Stimulated activated CD4-positive, alpha-beta T cell treated with anti-CD3 and anti-CD28 coated beads, Interleukin-12 subunit alpha, Interleukin-12 subunit beta, amount 100 ng/mL, for 4 hours (primary cell): ENCODE measurements at places on chromosomes 2 and 18.

GRCh38 chr2:241844831-241845578 lies 13.7 kb downstream of the PDCD1 start:
- no peak for DNase-seq

- DNase-seq, result no peak
Observed at GRCh38 chr2:30776831-30777635, 30.2 kb downstream of the CAPN13 start.

GRCh38 chr2:205629091-205629776 lies 53.1 kb upstream of the NRP2 start:
- no peak for DNase-seq

DNA sequence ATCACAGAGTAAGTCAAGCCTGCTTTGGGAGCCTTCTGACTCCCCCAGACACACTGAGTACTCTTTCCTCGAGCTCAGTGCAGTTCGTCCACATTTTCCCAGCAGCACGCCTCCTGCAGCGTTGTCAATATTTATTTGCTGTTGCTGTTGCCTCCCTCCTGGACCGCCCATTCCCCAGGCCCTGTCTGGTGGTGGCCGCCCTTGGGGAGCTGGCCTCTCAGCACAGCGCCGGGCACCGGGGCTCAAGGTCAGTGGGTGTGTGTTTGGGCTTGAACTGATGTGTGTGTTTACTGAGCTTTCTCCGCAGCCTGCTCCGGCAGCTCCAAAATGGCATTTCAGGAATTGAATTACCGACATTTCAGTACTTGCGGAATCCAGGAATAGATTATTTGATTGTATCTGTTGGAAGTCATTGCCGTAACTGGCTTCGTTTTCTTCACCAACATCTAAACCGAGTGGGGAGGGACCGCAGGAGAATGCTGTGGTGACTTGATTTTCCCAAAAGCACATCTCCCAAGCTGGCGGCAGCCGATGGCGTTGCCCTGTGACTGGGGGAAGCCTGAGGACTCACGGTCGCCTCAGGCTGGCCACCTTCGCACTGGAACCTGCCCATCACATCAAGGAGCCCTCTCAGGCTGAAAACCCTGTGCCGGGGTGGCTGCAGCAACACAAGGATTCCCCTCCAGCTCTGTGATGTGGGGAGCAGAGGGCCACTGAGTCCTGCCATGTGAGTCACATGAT lies 66.0 kb downstream of the HPCAL1 start:
- no peak for DNase-seq

GRCh38 chr2:177810906-177811305 lies 261.7 kb downstream of the PDE11A start:
- no peak for DNase-seq

DNA sequence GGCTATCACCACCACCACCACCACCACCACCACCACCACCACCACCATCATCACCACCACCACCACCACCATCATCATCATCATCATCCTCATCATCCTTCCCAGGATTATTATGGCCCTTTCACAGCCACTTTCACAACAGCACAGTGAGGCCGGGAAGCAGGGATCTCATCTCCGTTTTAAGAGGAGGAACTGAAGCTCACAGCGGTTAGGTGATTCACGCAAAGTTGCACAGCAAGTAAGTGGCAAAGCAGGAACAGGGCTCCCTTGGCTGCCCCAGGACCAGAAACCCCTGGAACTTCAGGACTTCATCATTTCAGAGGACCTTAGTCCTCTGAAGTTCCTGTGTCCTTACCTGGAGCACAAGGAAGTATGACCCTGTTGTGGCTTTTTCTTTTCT lies 26.8 kb downstream of the MRPL35 start:
- DNase-seq, result no peak

DNA sequence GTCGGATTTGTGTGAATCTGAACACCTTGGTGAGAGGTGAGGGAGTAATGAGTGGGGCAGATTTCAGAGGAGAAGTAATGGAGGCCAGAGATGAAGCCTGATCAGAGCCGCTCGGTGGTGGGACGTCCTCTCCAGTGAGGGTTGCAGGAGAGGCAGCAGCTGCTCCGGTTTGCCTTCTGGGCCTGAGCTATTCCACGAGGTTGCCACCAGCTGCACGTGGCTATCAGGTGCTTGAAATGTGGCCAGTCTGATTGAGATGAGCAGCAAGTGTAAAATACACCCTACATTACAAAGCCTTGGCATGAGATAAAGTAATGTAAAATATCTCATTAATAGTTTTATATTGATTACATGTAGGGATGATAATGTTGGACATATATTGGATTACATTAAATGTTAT lies 10.8 kb upstream of the EFHD1 start:
- DNase-seq, result no peak
